ENCODE measurements at places on chromosomes 7 and 10.

- no peak for DNase-seq
Measured at GRCh38 chr10:15213461-15213861, 45.0 kb upstream of the NMT2 start.

GRCh38 chr7:105346593-105347322 lies 42.0 kb downstream of the SRPK2 start:
- no peak for DNase-seq

- DNase-seq: no peak
Measured at GRCh38 chr10:86285136-86285790, 81.3 kb downstream of the GRID1 start.

GRCh38 chr7:116786791-116787443 lies 75.5 kb upstream of the CAPZA2 start:
- DNase-seq: peak; percentile 69

DNA sequence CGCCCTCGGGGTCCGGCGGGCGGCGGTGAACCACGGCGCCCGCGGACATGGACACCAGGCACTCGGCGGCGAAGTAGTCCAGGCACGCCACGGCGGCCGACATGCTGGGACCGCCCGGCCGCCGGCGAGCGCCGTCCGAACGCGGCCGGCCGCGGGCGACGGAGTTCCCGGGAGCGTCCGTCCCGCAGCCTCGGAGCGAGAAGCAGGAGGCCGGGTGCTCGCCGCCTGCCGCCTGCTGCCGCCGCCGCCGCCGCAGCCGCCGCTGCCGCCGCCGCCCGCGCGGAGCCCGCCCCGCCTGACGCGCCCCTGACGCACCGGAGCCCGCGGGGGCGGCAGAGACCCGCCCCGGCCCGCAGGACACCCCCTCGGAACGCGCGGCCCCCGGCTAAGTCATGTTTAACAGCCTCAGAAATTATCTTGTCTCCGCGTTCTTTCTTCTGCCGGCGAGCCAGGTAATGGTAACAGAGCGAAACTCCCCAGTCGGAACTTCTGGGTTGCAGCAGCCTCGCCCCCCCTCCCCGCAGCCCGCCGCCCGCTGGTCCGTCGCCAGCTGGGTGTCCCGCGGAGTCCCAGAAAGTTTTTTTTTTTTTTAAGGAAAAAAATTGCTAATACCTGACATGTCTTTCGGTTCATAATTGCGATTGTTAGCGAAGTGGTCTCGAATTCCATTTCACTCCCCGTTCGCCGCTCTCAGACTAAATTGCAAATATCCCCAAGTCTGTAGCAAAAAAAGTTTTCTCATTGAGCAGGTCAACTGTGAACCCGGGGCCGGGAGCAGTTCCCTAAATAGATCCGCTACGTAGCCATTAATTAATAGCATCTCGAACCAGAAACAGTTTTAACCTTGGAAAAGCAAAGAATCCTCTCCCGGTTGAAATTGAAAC lies at the start of gene KLF14:
Gene KLF14, minus strand, starts transcription at position 277 of the 884 bp plus-strand sequence. Its CDS starts 174 bp downstream, at position 103.
- DNase-seq: peak; percentile 40

- DNase-seq: no peak
Measured at GRCh38 chr7:98203261-98203963, 7.8 kb upstream of the BHLHA15 start.

GRCh38 chr7:150621376-150621775 lies 10.8 kb downstream of the GIMAP6 start:
- no peak for DNase-seq

DNA sequence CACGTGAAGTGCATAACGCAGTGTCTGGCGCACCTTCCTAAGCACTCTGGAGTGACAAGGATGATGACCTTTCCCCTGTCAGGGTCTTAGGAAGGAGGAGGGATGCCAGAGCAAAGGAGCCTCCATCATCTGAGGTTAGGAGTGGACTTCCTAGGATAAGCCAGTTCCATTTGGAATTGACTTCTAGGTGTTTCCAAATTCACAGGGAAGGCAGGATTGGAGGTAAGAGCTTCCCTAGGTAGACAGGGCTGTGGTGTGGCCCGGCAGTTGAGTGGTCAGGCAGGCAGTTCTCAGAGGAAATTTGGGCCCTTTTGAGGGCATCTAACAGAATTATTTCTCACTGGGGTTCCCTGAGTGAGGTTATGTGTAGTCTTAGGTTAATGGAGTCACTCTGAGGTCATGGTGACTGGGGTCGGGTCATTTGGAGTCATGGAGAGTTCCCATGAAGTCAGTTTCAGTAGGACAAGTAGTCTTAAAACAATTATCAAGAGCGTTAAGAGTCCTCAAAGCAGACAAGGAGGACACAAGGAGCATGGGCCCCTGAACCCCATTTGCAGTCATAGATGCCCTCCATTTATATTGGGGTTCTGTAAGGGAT lies 8.2 kb downstream of the PPIF start:
- no peak for DNase-seq

GRCh38 chr7:39212876-39213275 lies 235.2 kb downstream of the POU6F2 start:
- DNase-seq: no peak

- DNase-seq: no peak
Measured at GRCh38 chr10:130709415-130709814, 573.2 kb downstream of the GLRX3 start.

DNA sequence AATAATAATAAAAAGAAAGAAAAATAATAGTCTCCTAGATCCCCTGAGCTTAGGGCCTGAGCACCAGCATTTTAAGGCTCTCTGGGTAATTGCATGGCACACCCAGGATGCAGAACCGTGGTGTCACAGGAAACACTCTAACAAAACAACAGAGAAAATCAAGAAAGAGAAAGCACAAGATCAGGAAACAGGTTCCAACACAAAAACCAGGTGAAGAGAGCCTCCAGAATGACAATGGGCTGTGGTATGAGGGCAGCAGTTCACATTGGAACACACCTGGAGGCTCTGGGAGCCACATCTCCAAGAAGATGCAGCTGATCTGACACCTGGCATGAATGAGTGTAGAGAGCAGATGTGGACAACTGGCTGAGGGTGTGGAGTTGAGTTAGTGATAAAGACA lies 7.1 kb downstream of the MMRN2 start:
- DNase-seq: no peak

DNA sequence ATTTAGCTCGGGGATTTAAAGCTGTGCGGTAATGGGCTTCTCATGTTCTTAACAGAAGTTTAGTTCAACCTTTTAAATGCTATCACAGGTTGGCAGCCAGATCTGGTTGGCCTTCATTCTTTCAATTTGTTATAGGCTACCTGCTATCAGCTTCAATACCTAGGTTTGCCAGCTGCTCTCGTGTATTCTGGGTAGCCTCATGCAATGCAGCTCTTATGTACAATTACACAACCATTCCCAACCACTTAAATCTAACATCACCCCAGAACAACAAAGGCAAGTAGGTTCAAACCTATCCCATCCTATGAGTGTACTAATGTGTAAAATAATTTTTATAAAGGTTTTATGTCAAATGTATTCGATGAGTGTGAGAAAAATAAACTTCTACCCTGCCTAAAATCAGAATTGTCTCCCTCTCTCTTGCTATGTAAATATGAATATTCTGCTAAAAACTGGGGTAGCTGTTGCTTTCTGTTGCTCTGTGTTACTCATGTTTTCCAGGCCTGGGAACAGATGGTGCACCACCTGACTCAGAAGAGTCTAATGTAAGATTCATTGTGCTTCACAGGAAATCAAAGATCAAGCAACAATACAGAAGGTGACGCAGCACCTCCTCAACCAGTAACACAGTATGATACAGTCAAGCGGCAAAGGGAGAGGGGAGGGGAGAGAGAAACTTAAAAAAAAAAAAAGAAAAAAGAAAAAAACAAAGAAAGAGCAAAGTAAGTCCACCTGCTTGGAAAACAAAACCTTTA lies 188.6 kb downstream of the ETV1 start:
- peak; percentile 95 for DNase-seq

GRCh38 chr7:54878339-54878738 lies 119.3 kb upstream of the SEC61G start:
- DNase-seq: no peak

DNA sequence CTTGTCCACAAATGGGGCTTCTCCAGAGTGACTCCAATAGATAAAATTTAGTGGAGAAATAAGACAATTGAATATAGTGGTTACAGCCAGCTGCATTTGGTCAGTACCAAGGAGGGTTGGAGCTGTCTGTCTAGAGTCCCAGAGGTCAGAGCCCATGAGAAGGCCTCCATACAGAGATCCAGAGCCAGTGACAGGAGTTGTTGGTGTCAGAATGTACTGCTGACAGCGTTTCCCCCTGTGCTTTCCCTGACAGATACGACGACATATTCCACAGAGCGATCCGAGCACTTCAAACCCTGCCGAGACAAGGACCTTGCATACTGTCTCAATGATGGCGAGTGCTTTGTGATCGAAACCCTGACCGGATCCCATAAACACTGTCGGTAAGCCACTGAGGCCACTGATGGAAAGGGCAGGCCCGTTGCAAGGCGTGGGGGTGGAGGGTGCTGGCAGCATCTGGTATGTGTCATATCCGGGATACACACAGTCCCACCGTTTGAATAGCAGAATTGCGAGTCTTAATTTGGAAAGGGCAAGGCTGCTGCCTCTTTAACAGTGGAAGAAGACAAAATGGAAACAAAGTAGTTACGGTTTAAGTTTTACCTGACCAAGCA lies 483.6 kb downstream of the NRG3 start:
- DNase-seq: no peak

DNA sequence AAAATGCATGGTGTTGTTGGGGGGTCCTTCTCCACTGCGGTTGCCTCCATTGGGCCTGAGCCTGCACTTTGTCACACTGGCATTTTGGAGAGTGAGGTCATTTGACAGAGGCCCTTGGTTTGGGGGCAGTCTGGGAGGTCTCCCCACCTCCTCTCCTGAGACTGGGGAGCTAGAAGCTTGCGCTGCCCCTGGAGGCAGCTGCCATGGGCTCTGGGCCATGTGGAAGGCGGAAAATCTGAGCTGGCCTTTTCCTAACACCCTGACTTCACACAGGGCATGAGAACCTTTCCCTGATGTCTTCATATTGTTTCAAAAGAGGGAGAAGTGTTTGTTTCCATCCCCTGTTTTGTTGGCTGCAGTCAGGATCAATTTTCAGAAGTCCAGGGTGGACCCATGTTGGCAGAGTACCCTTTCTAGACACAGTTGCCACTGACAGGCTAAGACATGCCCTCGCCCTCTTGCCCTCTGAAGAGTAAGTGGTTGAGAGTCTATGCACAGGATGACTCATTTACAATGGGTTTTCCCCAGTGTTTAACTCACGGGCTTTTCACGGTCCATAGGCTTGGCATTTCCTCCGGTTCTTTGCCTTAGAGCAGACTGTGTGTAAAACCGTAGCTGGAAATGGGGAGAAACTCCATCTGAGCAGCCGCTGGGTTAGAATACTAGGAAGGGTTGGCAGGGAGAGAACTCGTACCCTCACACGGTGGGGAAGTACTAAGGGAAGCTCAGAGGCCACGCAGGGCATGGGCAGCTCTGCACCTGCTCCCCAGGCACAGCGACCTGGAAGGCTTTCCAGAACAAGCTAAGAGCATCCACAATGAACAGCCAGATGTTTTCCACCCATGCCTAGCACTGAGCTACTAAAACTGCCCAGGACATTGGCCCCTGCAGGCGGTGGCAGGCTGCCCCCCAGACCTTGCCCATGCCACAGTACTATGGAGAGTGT lies 655.0 kb downstream of the SDK1 start:
- peak; percentile 92 for DNase-seq

DNA sequence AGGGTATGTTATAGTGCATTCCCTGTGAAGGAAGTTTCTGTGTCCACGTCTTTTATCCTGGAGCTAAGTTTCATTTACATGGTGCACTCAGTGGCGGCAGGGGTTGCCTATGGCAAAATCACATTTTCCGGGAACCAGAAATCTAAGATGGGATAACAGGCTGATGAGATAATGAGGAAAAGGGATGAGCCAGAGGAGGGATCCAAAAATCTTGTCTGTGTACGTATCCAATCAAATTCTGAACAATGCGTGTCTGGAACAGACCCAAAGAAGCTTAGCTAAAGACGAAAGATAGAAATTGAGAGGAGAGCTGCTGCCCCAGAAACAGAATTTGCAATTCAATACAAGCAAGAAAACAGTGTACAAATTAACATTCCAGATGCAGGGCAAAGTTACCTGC lies 16.1 kb downstream of the LANCL2 start:
- no peak for DNase-seq

GRCh38 chr10:126634347-126634746 lies 36.1 kb downstream of the C10orf90 start:
- DNase-seq: peak; percentile 7

GRCh38 chr7:132430041-132430855 lies 146.0 kb downstream of the PLXNA4 start:
- DNase-seq: no peak

- no peak for DNase-seq
Measured at GRCh38 chr10:17655567-17656146, 11.7 kb downstream of the STAM start.

GRCh38 chr7:155710530-155710929 lies 66.1 kb downstream of the RBM33 start:
- DNase-seq: no peak

DNA sequence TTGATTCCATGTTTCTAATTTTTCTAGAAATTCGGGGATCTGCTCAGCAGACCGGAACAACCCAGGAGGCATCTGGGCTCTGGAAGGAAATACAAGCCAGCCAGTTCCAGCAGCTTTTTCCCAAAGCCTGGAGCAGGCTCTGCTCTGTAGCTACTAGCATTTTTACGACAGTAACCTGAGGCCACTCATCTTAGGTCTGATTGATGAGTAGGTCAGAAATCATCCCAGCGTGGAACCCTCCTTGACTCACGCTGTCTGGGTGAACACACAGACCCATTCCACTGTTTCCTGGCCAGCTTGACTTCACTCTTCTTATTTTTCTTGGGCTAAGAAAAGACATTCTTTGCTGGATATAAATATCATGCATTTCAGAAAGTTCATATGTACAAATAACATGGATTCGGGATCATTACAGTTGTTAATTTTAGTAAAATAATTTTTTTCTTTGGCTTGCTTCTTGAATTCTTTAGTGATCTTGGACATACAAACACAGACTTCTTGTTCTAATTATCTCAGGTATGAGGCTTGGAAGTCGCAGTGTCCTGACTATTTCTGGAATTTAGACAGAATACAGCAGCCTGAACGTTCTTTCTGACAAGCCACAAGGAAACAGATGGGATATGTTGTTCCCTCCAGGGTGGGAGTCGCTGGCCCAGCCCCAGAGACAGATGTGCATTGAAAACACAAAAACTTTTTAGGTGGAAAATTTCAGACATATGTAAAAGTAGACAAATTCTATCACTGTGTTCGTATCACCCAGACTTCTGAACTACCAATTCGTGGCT lies 54.6 kb upstream of the PITRM1 start:
- DNase-seq: peak; percentile 94

DNA sequence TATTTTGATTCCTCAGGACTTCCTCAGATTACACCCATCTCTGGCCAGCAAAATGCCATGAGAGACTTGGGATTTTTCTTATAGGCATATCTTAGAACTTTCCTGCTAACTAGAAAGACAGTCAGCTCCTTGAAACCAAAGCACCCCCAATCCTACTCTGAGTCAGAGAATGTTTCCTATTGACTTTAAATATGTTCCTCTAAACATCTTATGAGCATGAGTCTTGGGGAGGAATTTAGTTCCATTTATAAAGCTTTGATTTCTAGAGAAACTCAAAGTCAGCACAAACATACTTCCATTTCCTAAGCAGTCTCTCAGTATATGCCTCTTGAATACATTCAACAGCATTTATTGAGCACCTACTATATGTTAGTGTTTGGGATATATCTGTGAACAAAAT lies 128.5 kb downstream of the INHBA start:
- peak; percentile 33 for DNase-seq
